ENCODE measurements at places on chromosomes 12 and 14.
A peak's percentile ranks its signal among the peaks of the same experiment; 100 is the strongest.

- DNase-seq = no peak
Measured at GRCh38 chr12:130433411-130433810, 95.7 kb downstream of the PIWIL1 start.

- DNase-seq = no peak
Measured at GRCh38 chr14:41605550-41606281, 960 bp upstream of the LRFN5 start.

- DNase-seq = no peak
Measured at GRCh38 chr12:19192710-19193109, 63.2 kb downstream of the PLEKHA5 start.

- peak; percentile 62 for DNase-seq
Measured at GRCh38 chr14:54857830-54858269, 44.8 kb downstream of the GCH1 start.

DNA sequence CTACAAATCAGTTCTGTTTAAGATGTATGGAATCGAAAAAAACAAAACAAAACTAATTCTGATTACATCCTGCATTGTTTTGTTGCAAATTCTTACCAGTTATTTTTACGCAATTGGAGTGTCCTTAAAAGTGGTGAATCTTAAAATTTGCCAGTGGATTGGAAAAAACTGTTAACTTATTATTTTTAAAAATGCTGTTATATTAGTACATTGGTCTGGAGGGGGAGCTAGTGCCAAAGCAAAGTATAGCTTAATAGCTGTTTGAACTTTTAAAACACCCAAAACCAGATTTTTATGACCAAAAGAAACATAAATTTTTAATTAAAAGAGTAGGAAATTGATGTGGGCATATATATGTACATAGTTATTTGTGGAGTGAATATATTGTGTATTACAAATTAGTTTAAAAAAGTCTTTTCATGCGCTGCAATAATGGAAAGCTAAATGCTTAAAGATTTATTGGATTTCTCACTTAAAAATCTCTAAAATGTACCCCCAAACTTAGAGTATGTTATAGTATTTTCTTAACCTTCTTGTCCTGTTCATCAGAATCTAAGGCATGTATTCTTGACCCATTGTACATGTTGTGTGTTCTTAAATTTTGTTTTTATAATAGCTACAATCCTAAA is 2.5 kb downstream of the FUT8 start:
- DNase-seq = peak; percentile 47

DNA sequence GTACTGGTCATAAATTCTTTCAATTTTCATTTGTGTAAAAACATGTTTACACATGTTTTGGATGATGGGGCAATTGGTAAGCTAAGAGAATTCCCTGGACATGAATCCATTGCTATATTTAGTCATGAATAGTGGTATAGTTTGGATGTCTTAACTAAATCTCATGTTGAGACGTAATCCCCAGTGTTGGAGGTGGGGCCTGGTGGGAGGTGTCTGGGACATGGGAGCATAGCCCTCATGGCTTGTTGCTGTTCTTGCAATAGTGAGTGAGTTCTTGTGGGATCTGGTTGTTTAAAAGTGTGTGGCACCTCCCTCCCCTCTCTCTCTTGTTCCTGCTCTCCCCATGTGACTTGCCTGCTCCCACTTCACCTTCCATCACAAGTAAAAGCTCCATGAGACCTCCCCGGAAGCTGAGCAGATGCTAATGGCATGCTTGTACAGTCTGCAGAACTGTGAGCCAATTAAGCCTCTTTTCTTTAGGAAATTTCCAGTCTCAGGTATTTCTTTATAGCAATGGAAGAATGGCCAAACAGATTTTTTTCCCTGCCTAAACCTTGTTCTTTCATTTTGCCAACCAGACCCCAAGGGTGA is 33.6 kb downstream of the CTSG start:
- no peak for DNase-seq

DNA sequence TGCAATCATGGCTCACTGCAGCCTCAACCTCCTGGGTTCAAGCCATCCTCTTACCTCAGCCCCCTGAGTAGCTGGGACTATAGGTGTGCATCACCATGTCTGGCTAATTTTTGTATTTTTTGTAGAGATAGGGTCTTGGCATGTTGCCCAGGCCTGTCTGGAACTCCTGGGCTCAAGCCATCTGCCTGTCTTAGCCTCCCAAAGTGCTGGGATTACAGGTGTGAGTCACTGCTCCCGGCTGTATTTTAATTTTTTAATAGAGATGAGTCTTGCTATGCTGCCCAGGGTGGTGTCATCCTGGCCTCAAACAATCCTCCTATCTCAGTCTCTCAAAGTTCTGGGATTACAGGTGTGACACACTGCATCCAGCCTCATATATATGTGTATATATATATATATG is 31.7 kb upstream of the GPRC5A start:
- DNase-seq = no peak

DNA sequence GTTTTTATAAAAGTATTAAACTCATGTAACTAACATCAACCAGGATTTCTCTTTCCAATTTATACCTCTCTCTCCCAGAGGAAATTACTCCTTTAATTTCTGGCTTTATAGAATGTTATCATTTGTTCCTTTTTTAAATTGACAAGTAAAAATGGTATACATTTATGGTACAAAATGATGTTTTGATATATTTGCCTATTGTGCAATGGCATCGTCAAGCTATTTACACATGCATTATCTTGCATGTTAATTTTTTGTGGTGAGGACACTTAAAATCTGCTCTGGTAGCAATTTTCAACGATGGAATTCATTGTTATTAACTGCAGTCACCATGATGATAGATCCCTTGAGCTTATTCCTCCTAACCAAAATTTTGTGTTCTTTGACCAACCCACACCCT is 149.0 kb upstream of the NAV3 start:
- DNase-seq = no peak

DNA sequence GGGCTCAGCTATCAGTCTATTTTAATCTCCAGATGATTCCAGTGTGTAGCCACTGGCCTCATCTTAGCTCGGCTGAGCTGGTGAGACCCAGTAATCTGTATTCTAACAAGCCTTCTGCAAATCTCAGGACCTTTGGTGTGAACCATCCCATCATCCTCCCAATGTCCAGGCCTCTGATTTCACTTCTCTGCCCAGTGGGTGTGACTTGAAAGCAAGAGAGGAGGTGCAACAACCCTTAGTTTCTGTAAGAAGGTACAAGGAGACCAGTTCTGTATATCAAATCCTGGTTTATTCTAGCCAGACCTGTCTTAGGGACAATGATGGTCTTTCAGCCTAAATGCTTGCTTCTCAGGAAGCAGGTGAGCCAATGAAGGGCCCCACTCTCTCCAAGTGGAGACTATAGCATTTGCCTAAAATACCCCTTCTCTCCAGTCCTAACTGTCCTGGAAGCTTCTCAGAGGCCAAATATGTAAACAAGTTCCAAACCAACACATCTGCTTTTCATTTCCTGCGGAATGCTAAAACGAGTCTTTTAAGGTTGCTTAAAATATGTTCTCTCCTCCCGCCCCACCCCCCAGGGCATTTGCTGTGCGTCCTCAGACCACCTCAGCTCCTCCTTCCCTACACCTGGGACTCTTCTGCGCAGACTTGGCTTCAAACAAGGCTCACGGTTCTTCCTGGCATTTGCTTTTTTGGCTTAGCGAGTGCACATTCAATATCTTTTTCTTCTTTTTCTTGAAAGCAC is 78.4 kb upstream of the FUT8 start:
- no peak for DNase-seq

DNA sequence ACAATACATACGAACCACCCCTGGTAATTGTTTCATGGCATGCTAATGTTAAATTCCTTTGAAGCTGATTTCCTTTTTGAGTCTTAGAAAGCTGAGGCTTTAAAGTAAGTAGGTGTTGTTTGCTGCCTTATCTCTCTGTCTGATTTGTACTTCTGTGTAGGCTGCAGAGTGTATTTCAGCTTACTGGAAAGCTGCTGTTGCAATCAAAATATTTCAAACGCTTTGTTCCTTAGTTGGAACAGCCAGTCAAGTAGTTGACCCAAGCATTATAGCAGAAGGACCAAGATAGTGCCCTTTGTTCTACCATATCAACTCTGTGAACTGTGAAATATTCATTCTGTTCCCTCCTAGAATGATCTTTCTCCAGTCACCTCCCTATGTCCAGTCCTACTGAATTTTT is 3.1 kb downstream of the PKP2 start:
- DNase-seq = no peak

DNA sequence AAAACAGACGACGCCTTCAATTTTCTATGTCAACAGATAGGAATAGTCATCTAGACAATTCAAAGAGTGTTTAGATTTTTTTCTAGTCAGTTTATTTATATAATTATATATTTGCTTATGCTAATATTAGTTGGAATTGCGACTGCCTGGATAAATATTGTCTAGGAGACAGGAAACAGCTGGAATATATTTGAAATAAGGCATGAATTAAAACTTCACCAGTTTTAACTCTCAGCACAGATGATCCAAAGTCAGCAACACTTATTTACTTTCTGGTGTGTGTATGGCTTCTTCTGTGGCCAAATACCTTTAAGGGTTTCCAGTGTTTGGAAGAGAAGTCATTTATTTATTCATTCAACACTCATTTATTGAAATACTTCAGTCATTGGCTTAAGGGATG is 1215.4 kb upstream of the USP15 start:
- DNase-seq = no peak

GRCh38 chr14:104685216-104685997 is 4.0 kb upstream of the INF2 start:
- no peak for DNase-seq

GRCh38 chr12:45244561-45245343 is 28.9 kb downstream of the ANO6 start:
- no peak for DNase-seq

DNA sequence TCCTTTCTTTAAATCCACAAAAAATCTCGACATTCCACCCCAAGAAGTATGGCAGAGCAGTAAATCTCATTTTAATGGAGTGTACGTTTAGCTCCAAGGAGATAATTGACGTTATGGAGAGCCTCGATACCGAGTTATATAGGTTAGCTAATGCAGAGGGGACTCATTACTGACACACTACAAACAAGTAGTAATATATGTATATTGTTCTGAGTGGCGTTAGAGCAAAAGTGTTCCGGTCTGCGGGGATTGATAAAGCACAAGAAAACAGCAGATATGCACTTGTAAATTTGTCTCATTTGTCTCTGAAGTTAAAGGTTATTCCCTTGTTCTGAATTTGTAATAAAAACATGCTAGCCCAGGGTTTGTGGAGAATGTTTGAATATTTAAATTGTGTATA is 84.1 kb downstream of the BCL11B start:
- no peak for DNase-seq

- DNase-seq = no peak
Measured at GRCh38 chr12:113221997-113222729, 899 bp downstream of the TPCN1 start.

GRCh38 chr12:24081606-24082005 is 132.1 kb upstream of the SOX5 start:
- no peak for DNase-seq

GRCh38 chr12:57460468-57460784 is 841 bp downstream of the GLI1 start:
- no peak for DNase-seq

DNA sequence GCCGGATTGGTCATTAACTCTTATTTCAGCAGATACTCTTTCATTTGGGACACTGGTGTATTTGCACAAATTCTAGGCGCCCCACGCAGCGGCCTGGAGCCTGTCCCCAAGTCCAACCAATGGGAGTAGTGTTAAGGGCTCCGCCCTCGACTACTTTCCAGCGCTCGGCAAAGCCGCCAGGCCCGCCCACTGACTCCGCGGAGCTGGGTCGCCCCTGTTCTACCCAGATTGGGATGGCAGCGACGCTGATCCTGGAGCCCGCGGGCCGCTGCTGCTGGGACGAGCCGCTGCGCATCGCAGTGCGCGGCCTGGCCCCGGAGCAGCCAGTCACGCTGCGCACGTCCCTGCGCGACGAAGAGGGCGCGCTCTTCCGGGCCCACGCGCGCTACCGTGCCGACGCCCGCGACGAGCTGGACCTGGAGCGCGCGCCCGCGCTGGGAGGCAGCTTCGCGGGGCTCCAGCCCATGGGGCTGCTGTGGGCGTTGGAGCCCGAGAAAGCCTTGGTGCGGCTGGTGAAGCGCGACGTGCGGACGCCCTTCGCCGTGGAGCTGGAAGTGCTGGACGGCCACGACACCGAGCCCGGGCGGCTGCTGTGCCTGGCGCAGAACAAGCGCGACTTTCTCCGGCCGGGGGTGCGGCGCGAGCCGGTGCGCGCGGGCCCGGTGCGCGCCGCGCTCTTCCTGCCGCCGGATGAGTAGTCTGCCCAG is at the start of gene ACOT6:
Gene ACOT6 (plus strand): TSS at position 179 of the 707 bp plus-strand sequence. CDS start 55 bp downstream, at position 234.
- peak; percentile 80 for DNase-seq

GRCh38 chr12:56152756-56153677 is 630 bp downstream of the MYL6B start:
- DNase-seq = no peak

GRCh38 chr12:102023343-102023930 is 38.4 kb downstream of the WASHC3 start:
- DNase-seq = no peak

DNA sequence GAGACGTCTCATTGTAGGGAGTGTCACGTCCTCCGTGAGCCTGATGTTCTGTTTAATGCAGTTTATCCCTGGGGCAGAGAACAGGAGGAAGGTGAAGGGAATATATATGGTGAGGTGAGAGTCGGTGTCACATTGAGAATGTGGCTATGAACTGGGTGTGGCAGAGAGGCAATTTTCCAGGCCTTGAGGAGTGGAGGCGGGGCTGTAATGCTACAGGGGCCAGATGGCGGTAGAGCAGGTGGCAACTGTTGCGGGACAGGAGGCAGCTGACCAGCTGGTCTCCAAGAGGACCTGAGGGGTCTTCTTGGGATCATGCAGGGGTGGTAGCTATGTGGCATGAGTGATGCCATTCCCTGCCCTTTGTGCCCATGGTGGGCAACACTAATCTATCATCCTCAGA is 59.6 kb downstream of the CACNA1C start:
- DNase-seq = no peak

GRCh38 chr12:88248606-88249005 is 106.5 kb downstream of the TMTC3 start:
- no peak for DNase-seq

- peak; percentile 47 for DNase-seq
Measured at GRCh38 chr12:3049611-3050249, 27.4 kb upstream of the TSPAN9 start.

DNA sequence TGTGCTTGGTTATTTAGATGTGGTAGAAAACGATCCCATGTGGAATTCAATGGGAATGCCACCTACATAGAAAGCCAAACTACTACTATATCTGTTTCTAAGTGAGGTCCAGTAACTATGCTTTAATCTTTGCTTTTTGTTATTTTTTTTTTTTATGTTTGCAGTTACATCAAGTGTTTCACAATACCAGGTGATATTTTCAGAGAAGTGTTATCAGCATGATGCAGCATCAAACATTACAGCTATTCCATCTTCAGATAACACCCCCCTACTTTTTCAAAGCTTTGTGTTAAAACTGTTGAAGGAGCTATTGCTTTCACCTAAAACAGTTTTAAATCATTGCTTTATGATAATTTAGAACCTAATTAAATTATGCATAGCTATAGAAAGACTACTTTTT is 163.8 kb upstream of the SLC16A7 start:
- no peak for DNase-seq

- DNase-seq = peak; percentile 19
Measured at GRCh38 chr12:131634037-131634436, 76.9 kb upstream of the SFSWAP start.

All from KBM-7 (cell line).